ENCODE measurements at places on chromosomes 3 and 15.
A peak's percentile ranks its signal among the peaks of the same experiment; 100 is the strongest.

DNA sequence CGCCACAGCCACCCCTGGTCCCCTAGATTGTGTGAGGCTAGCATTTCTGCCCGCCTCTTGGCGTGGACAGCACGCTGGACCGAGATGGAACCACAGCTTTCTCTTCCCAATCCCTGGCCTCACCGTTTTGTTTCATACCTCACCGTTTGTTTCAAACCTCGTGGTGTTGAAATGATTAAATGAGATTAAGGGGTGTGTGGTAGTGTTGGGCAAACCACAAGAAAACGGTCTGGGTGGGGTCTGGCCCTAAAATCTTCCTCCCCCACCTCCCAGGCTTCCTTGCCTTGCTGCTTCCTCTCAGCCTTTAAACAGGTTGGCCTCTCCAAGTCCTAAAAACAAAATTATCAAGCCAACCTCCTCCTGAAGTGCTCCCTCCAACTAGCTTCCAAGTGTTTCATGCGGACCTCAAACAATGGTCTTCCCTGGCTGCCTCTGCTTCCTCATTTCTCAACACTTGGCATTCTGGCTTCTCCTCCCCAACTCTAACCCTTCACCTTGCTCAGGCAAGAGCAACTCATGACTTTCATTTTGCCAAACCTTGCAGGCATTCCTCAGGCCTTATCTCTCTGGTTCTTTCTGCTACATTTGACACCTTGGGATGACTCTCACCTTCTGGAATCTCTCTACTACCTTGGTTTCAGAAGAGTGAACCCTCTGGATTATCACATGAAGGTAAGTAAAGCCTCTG lies 1.4 kb upstream of the ATP13A3 start:
- DNase-seq: peak; percentile 72

DNA sequence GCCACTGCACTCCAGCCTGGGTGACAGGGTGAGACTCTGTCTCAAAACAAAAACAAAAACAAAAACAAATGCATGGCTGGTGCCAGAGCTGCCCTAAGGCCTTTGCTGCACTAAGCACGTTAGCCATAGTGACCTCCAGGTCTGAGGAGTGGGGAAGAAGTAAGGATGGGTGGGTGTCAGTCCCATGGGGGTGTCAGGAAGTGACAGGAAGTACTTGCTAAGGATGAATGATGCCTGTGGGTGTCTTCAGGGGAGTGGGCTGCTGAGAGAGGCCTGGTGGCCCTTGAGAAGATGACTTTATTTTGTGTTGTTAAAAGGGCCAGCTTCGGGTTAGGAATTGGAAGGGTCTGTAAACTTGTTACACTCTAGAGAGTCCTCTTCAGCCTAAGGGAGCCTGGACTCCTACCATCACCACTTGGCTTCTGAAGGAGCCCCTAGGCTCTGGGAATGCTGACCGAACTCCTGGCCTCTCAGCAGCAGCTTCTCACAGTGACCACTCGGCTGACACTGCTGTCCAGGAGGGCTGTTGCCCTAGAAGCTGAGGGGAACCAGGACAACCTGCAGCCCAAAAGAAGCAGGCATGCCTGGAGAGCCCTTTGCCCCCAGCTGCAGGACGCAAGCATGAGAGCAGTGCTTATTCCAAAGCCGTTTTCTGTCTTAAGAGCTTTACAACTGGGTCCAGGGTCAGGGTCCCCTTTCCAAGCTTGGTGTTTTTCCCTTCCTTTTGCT lies 116.4 kb downstream of the MYLK start:
- DNase-seq: no peak

- DNase-seq: no peak
Measured at GRCh38 chr3:63471781-63472180, 180.7 kb upstream of the SNTN start.

- DNase-seq: no peak
Measured at GRCh38 chr3:29637068-29637467, 356.2 kb downstream of the RBMS3 start.

DNA sequence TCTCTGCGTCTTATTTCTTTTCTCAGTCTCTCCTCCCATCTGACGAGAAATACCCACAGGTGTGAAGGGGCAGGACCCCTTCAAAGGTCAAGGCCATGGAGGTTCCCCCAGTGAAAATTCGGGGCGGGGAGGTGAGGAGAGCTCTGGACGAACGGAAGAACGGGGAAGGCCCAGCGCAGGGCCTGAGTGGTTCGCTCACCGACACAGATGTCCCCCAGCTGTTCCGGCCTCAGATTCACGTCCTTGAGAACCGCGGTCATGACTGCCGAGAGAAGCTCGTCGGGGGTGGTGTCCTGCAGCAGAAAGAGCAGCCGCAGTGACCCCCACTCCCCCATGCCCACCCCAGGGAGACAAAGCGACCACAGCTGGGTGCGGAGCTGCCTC lies 542 bp downstream of the ACAA1 start:
- DNase-seq: peak; percentile 67

- no peak for DNase-seq
Measured at GRCh38 chr15:27937851-27938250, 161.3 kb downstream of the OCA2 start.

GRCh38 chr15:65821070-65821469 lies 29.0 kb upstream of the DENND4A start:
- no peak for DNase-seq

GRCh38 chr15:64990168-64990470 lies 405 bp upstream of the SPG21 start:
- DNase-seq: no peak

- DNase-seq: peak; percentile 91
Measured at GRCh38 chr3:63344661-63345060, 66.6 kb downstream of the SYNPR start.

DNA sequence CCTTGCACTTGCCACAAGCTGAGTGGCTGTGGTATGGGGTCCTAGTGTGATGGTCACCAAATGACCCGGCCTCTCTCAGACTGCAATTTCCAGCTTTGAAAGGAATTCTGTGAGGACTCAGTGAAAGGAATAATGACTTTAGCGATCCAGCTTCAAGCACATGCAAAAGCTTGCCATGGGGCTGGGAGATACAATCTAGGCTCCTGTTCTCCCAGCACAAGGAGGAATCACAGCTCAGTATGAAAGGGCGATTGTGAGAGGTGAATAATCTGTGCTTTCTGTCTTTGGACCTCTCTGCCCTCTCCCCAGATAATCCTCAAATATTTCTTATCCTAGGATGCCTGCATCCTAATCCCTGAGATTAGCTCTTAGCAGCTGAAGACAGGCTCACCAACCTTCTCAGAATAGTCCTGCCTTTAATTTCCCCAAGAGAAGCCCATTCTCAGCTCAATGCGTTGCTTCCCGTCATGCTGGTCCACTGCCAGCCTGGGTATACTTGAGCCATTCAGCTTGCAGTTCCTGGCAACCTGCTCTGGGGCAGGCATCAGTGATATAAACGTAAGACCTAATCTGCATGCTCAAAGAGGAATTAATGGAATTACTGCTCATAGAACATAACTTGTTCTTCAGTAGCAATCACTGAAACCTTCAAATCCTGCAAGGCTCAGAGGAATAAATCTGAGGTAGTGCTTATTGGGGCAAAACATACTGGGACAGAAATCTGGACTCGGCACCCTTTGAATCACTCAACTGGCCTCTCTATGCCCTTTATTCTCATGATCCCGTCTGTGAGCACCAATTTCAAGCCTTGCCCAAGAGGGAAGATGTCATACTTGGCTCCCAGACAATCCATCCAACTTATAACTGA lies 15.1 kb downstream of the TLNRD1 start:
- DNase-seq: no peak

DNA sequence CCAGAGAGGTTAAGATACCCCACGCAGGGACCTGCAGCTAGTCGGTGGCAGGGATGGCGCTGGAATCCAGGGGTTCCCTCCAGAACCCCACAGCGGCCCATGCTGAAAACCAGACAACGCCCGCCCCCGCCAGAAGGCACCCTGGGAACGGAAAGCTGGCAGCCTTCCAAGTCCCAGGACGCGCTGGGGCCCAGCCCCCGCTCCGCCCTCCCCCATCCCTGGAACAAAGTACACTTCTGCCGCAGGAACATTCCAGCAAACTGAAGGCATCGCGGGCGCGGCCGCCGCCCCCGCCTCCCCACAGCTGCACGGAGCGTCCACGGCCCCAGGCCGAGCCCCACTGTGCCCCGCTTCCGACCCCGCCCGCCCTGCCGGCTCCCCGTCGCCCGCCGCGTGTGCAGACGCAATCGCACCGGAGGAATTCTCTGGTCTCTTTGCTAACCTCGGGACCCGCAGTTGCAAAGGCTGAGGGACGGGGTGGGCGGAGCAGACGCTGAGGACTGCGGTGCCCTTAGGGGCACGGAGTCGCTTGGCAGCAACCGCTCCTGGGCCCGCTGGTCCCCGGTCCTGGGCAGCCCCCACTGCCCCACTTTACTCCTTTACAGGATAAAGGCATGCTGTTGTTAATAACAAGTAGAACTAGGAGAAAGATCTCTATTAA lies 44.8 kb upstream of the RNU6-1 start:
- DNase-seq: peak; percentile 90

DNA sequence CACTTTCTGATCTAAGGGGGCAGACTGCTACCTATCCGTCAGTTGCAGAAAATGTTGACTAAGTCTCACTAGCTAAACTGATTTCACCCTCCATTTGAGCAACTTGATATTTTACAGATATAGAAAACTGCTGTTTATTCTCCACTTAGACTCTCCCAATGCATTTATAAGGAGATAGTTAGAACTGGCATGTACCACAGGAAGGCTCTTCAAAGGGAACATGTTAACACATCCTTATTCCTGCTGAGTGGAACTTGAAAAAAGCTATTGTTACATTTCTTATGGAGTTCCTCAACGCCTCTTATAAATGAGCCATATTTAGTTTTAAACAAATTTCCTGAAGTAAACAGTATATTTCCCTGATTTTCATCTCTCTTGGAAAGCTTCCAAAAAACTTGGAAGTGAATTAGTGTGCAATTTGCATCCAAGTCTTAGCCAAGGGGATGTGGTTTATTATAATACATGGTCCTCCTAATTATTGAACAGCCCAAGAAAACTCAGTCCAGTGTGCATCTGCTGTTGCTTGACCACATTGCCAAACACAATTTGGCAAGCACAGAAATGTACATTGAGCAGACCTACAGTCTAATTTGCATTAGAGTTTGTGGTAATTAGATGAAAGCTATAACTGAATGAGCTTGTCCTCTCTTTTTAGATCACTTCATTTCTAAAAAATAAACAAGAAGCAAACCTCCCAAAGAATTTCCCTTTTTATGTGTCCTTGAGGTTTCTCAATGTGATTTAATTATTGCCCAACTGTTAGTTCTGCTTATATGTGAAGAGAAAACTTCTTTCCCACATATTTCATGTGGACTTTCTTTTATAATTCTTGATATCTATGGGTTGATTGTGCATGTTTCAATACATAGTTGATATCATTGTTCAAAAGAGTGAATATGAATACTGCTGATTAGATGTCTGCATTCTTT lies 72.6 kb upstream of the DPH6 start:
- no peak for DNase-seq

DNA sequence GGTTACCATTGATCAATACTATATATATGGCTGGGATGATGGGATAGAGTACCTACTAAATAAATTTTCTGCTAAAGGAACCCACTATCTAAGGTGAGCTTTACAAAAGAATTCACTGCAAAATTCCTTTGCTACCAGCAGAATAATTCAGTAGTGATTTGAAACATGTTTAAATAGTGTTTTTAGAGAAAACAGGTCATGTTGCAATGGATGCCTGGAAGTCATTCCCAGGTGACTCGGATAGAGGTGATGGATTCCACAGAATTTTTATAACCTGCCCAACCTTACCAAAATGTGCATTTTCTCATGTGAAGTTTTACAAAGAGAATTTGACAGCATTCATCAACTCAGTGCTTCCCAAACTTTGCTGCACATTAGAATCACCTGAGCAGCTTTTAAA lies 53.2 kb downstream of the CEP152 start:
- no peak for DNase-seq

GRCh38 chr3:46537316-46537715 lies 28.8 kb downstream of the LRRC2 start:
- no peak for DNase-seq

- DNase-seq: peak; percentile 72
Measured at GRCh38 chr15:26971271-26972018, 464 bp downstream of the GABRG3 start.

GRCh38 chr15:70589728-70590127 lies 173.6 kb downstream of the UACA start:
- no peak for DNase-seq

GRCh38 chr15:76169018-76169417 lies 109.2 kb downstream of the TMEM266 start:
- no peak for DNase-seq

DNA sequence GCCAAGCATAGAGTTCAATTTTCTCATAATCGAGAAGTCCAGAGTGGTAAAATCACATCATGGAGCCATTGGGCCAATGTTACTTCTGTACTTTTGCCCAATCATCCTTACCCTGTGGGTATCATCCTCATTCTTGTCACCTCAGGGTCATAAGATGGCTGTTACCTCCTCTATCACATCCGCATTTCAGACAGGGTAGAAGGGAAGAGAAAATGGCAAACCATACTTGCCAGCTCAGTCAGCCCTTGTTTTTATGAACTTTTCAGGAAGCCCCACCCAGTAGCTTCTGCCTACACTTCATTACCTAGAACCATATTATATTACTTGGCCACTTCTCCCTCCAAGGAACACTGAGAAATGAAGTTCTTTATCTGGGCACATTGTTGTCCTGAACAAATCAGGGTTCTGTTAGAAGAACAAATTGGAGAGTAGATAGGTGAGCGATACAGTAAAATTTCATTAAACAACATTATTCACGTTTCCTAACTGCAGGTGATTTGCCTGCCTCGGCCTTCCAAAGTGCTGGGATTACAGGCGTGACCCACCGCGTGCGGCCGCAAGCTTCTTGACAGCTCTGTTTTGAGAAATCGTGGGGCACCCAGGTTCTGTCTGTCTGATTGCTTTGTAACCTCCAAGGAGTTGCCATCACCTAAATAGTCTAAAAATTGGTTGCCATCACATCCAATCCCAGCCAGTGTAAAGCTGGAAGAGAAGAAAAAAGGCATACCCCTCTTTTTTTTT lies 34.5 kb upstream of the RPN1 start:
- no peak for DNase-seq

- peak; percentile 89 for DNase-seq
Measured at GRCh38 chr15:44427756-44428724, 611 bp downstream of the CTDSPL2 start.

DNA sequence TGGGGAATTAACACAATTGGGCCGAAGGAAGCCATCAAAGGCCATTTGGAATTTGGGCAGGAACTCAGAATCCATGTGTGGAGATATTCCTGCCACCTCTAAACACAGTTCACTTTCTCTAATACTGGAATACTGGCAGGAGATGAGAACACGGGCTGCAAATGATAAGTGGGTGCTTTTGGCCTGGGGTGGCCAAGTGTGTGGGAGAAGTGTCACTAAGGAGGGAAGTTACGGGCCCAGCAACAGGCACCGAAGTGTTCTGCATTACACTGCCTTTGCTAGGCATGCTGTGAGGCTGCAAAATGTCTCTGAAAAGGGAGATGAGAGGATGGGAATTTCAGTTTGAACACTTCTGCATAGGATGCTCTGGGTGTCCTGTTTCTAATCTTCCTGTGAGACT lies 89.4 kb upstream of the FEZF2 start:
- no peak for DNase-seq

GRCh38 chr15:80162059-80162554 lies 9.3 kb downstream of the FAH start:
- DNase-seq: peak; percentile 17

- DNase-seq: no peak
Measured at GRCh38 chr3:65545429-65545828, 493.3 kb downstream of the MAGI1 start.

- no peak for DNase-seq
Measured at GRCh38 chr3:23874359-23875112, 42.3 kb downstream of the NKIRAS1 start.

Measured in islet precursor cell (in vitro differentiated cells).